ENCODE measurements at places on chromosomes 2 and 18.
A peak's percentile ranks its signal among the peaks of the same experiment; 100 is the strongest.

- no peak for DNase-seq
Observed at GRCh38 chr2:27911458-27912210, 21.1 kb downstream of the BABAM2 start.

- no peak for DNase-seq
Observed at GRCh38 chr2:224190234-224190935, 151.3 kb upstream of the SERPINE2 start.

DNA sequence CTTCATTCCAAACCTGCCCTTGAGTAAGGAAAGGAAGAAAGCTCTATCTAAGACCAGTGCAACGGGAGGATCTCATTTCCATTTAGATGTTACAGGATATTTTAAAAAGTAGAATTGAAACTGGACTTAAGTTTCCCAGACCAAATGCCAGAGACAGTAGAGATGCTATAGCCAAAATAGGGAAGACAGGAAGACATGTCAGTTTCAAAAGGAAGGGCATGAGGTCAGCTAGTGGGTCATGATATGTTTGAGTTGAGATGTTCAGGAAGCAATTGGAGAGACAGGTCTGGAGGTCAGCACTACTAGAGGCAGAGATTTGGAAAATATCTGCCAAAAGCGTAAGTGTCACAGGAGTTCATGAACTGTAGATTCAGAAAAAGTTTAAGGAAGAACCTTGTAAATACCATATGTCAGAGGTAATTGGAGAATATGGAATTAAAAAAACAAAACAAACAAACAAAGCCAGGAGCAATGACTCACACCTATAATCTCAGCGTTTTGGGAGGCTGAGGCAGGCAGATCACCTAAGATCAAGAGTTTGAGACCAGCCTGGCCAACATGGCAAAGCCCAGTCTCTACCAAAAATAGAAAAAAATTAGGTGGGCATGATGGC is 50.8 kb downstream of the EPHA4 start:
- no peak for DNase-seq

GRCh38 chr2:217277646-217278398 is 418.0 kb upstream of the TNP1 start:
- DNase-seq = peak; percentile 96

- no peak for DNase-seq
Observed at GRCh38 chr2:42421157-42421485, 60.1 kb upstream of the COX7A2L start.

DNA sequence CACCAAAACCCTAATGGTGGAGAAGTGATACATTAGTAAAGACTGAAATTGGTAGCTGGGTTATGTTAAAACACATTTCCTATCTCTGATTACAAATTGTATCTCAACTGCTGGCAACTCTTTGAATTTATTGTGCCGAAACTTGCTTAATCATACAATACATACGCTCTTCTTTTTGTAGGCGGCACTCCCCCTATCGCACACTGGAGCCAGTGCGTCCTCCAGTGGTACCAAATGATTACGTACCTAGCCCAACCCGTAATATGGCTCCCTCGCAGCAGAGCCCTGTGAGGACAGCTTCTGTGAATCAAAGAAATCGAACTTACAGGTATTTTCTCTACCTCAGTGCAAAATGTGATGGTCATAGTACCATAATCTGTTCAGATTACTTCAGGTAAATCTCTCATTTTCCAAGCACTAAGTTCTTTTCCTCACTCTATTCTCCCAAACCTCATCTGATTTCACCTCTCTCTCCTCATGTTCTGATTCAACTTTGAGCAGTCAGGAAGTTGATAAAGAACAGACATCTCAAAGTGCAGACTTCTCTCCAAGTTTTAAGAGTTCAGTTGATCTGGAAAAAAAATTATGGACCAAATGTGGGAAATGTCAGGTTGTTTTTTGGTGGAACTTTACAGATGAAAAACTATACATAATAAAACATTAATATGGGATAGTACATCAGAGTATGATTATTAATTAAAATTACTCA is 66.5 kb downstream of the ABI2 start:
- DNase-seq = peak; percentile 20

- DNase-seq = no peak
Observed at GRCh38 chr18:13246591-13246990, 28.0 kb downstream of the LDLRAD4 start.

DNA sequence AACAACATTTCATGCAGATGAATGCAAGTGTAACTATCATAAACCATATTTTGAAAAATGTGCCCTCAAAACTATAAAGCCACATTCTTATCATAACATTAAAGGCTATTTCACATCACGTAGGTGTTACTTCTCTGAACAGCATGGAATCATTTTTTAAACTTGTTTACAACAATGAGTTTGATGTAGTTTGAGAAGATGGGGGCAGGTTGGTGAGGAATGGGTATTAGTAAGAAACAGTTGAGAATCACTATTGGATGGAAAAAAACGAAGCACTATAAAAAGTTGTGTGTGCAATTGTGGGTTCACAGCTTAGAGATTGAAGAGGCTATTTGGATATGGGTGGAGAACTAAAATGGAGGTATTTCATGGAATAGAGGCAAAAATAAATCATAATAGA is 569.1 kb downstream of the ARHGAP15 start:
- no peak for DNase-seq

- DNase-seq = peak; percentile 53
Observed at GRCh38 chr2:192007581-192008228, 160.8 kb upstream of the CAVIN2 start.

GRCh38 chr2:181585732-181586131 is 71.2 kb downstream of the CERKL start:
- DNase-seq = no peak

GRCh38 chr2:241064008-241064801 is 37.9 kb downstream of the MTERF4 start:
- DNase-seq = no peak

- no peak for DNase-seq
Observed at GRCh38 chr18:42533009-42533575, 578.1 kb downstream of the PIK3C3 start.

- DNase-seq = no peak
Observed at GRCh38 chr2:156756516-156756915, 320.3 kb downstream of the GPD2 start.

DNA sequence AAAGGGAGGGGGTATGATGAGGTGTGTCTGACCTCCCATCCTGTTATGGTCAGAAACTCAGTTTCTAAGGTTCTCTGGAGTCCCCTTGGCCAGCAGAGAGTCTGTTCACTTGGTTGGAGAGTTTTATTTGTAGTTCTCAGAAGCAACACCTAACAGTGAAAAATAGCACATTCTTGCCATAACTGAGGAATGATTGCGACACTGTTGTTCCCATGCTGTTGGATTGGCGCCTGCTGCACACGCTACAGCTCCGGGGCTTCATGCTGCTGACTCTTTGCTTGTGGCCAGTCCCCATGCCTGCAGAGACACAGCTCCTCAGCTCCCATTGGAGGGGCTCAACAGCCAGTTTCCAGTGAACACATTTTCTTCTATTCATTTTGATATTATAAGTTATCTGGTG is 42.1 kb downstream of the TPGS2 start:
- peak; percentile 90 for DNase-seq

GRCh38 chr2:229582151-229582550 is 132.2 kb downstream of the DNER start:
- no peak for DNase-seq

GRCh38 chr2:239212121-239212928 is 188.5 kb downstream of the HDAC4 start:
- no peak for DNase-seq

GRCh38 chr2:227510620-227510958 is 38.6 kb downstream of the AGFG1 start:
- DNase-seq = no peak

GRCh38 chr2:1655461-1655860 is 88.9 kb downstream of the PXDN start:
- no peak for DNase-seq

- no peak for DNase-seq
Observed at GRCh38 chr2:70941701-70942100, 6.0 kb downstream of the ATP6V1B1 start.

GRCh38 chr2:42777883-42778805 is 14.2 kb upstream of the OXER1 start:
- DNase-seq = no peak

- DNase-seq = no peak
Observed at GRCh38 chr18:32213693-32214092, 23.9 kb downstream of the MEP1B start.

DNA sequence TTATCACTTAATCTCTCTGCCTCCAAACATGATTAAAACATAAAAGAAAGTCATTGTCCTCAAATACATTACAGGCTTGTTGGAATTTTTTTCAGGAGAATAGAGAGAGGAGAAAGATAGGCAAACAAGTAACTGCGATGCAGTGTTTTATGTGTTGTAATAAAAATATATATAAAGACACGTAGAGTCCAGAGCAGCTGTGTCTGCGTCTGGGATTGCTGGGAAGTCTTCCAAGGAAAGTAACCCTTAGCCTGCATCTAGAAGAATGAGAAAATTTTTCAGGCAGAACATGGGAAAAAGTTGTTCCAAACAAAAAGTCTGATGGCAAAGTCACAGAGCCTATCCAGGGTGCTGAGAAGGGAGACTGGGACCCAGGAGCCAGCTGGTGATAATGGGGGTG is 91.8 kb upstream of the ST6GAL2 start:
- DNase-seq = peak; percentile 70

DNA sequence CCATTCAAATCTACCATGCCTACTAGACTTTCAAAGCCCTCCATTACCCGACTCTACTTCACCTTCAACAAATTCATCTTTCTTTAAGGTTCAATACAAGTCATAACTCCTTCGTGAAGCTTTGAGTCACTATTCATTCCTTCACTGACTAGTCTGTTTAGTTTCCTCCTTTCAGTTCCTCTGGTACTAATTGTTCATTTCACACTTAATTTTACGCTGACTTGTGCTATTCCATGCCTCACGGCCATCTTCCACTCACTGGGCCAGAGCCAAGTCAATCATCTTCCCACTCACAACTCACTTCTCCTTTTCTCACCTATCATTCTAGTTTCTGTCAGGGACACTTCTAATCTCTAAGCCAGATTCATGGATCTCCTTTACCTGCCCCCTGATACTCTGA is 136.2 kb downstream of the MTX2 start:
- DNase-seq = no peak

DNA sequence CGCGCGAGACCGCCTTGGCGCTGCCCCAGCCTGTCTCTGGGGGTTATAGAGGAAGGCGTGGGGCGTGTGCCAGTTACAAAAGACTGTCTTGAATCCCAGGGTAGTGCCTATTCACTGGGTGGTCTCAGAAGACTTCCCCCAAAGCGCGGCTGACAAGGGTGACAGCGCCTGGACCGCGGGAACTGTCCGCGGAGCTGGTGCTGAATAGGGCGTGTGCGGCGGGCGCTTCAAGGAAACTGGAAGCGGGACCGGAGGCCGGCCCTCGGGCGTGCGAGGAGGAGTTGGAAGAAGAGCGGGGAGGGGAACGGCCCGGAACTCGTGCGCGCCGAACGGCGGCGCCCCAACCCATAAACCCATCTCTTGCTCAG is 2.3 kb downstream of the EGR4 start:
- DNase-seq = peak; percentile 62

DNA sequence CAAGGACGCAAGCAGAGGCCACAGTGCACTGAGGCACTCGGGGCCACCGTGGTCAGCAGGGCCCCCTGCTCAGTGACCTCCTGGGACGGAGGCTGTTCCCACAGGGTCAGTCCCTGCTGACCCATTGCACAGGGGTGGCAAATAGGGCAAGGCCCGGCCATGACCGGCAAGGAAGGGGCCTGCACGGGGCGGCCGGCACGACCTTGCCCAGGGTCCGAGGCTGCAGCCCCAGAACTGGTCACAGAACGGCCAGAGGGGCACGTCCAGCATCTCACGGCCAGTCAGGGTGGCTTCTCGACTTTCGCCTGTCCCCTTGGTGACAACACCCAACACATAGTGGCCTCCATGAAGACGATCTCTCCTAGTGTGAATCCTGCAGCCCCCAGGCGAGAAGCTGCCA is 27.6 kb upstream of the OTOS start:
- no peak for DNase-seq

DNA sequence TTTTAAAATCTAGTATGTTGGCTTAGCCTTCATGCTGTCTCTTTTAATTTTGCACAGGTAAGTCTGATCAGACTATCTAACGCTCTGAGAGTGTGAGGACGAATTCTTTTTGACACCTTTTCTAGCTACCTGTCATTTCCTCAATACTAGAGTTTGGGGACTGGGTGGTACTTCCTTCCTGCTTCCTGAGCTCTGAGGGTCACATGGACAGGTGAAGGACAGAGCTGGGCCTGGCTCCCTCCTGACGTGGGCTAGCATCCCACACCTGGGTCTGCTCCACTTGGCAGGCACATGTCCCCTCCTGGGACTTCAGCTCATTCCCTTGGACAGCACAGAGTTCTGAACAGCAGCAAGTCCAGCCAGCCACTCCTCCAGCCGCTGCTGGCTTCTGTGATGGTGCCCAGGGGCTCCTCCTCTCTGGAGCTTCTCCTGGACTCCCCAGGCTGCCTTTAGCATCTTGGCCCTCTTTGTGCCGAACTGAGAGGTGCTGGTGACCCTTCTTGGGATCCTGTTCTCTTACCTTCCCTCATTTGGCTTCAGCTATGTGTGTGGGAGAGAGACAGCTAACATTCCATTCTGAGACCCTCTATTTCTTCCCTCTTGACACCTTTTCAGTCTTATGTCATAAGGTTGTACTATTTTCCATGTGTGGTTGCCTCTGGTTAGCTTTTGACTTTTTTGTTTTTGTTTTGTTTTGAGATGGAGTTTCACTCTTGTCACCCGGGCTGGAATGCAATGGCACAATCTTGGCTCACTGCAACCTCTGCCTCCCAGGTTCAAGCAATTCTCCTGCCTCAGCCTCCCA is 106.9 kb downstream of the B3GNT2 start:
- no peak for DNase-seq

- DNase-seq = peak; percentile 59
Observed at GRCh38 chr18:69484699-69485396, 84.2 kb downstream of the DOK6 start.

GRCh38 chr2:194264586-194264985 is 1392.4 kb upstream of the SLC39A10 start:
- no peak for DNase-seq

DNA sequence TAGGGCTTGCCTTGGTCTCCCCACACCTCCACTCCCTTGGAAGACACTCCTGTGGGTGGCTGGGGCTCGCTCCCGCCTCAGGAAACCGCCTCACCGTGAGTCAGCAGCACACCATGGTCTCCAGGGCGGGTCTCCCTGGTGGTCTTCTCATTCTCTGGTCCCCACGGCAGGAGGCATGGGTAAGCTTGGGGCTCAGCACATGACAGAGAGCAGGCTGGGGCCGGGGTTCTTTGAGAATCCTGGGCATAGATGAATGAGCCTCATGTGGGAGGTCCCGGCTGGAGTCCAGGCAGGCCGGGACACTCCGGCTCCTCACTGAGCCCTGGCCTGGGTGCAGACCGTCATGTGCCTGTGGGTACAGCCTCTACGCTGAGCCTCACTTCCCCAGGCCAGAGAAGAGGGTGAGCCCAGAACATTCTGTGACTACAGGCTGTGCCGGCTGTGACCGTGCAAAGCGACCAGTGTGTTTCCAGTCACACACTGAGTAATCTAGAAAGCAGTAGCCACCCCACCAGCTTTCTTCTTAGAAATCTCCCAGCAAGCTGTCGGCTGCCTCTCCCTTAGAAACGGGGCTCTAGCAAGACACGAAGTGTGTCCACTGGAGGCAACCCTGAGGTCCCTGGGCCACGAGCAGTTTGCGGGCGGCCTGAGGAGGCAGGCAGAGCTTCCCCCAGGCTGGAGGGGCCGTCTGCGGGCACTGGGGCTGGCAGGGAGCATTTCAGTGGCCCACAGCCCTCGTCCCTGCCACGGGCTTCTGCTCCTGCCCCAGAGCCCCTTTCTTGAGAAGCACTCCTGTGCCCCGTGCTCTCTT is 93.1 kb downstream of the RHOB start:
- no peak for DNase-seq

GRCh38 chr2:33371304-33372090 is 105.0 kb upstream of the RASGRP3 start:
- DNase-seq = no peak

- peak; percentile 65 for DNase-seq
Observed at GRCh38 chr2:98149333-98149697, 62.3 kb downstream of the VWA3B start.

Measured in fibroblast of pulmonary artery (primary cell).